ENCODE measurements at places on chromosomes 13 and 19.

DNA sequence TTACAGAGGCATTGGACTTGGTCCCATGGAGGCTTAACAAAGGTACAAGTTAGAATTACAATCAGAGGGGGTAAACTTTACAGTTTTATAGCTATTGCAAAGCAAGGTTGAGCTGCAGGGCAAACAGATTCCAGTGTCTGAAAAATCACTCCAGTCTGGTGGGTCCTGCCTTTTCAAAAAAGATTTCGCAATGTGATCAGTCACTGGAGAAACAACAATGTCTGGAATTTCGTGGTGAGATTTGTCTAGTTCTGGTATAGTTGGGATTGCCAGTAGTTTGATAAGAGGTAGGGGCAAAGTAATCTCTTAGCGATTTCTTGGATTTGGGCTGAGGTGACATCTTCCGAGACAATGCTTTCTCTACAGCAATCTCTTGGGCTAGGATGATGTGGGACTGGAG is 1198.2 kb upstream of the PCDH9 start:
- peak; percentile 1 for DNase-seq

- peak; percentile 92 for DNase-seq
Observed at GRCh38 chr19:6516018-6516658, 14.0 kb upstream of the TUBB4A start.

DNA sequence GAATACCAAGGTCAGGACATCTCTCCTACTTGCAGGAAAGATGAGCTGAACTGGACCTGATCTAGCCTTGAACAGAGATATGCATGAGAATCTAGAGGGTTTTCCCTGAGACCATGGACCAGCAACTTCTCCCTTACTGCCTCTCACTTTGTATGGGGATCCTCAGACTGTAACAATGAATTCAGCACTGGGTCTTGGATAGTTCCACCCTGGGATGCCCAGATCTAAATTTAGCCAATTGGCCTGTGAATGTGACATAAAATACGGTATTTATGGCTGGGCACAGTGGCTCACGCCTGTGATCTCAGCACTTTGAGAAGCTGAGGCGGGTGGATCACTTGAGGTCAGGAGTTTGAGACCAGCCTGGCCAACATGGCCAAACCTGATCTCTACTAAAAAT is 15.3 kb upstream of the LILRA2 start:
- no peak for DNase-seq

- no peak for DNase-seq
Observed at GRCh38 chr13:45882626-45883025, 31.1 kb upstream of the SIAH3 start.

- DNase-seq: no peak
Observed at GRCh38 chr13:35675651-35676050, 199.2 kb upstream of the MAB21L1 start.

- DNase-seq: no peak
Observed at GRCh38 chr19:33343859-33344572, 29.5 kb upstream of the CEBPG start.

DNA sequence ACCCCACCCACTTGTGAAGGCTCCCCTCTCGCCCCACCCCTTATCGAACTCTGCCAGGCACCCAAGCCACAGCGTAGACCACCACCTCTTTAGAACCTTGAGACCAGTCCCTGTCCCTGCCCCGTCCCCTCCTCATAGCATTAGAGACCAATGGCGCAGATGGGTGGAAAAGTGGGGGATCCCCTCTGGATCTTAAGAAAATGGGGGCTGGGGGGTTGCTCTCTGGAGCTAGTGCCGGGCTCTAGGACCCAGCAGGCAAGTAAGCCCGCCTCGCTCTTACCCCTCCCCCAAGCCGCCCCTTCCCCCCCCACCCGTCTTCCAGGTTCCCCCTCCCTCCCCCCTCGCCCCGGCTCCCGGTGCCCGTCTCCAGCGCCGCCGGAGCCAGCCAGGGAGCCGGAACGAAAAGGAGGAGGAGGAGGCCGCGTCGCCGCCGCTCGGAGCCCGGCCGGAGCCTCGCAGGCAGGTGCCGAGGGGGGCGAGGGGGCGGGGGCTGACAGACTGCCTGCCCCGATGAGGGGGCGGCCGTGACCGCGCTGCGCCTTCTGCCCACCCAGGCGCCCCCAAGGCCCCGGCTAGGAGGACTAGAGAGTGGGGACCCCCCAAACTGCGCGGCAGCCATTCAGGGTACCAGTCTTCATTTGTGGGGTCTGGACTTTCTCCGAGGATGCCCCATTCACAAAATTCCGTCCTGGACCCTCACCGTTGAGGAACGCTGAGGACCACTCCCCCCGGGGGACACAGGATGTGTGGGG is at the start of gene SPRED3:
SPRED3 (plus strand) TSS at position 349 of the 752 bp plus-strand sequence. CDS start 1,606 bp downstream, outside the sequence.
- no peak for DNase-seq

DNA sequence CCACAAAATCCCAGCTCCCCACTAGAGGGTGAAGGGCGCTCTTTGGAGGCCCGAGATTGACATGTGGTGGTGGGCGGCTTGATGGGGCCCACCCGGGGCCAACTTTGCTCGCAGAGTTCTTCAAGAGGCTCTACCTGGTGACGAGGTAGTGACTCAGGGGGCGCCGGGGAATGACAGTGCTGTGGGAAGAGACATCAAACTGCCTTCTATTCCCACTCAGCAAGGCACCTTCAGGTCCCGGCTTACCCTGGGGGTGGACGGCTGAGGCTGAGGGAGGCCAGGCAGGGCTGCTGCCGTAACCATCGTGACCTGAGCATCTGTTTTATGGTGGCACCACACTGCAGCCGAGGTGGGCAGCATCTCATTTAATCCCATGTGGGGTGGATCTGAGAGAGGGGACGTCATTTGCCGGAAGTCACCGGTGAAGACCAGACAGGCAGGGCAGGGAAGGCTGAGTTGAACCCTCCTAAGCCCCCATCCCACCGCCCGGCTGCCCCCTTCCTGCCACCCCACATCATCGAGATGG is 1.6 kb downstream of the LINGO3 start:
- no peak for DNase-seq

DNA sequence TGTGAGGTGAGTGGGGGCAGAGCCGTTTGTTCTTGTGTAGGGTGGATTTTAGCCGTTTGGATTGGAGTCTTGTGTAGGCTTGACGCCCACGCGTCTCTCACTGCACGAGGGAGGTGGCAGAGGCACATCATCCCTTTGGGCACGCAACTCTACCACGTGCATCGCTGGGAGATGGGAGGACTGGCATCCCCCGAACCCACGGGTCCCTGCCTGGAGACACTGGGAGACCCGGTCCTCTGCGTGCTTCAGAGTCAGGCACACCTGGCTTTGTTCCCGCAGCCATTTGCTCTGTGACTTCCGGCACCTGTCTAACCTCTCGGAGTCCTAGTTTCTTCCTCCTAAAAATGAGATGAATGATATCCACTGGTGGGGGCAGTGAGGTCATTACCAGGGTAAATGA is 6.4 kb downstream of the ARHGEF7 start:
- no peak for DNase-seq

DNA sequence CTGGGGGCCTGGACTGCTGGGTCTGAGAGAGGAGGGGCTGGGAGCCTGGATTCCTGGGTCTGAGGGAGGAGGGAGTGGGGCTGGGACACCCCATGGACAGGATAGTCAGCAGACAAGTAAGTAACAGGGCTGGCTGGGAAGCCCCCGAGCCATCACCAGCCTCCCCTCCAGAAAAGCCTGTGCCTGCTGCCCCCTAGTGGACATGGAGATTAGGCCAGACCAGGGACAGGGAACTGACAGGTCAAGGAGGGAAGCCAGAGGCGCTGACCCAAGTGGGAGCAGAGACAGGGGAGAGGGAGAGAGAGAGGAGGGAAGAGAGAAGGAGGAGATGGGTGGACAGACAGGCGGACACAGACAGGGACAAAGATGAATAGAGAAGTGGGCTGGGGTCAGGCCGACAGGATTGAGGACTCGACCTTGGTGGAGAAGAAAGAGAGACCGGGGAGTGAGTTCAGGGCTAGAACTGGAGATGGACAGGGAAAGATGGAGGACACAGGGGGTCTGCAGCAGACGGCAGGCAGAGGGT is 6.7 kb upstream of the ERFL start:
- no peak for DNase-seq

GRCh38 chr13:22173610-22174009 is 502.7 kb downstream of the FGF9 start:
- DNase-seq: peak; percentile 64

GRCh38 chr13:59424661-59425060 is 739.1 kb downstream of the DIAPH3 start:
- peak; percentile 15 for DNase-seq

DNA sequence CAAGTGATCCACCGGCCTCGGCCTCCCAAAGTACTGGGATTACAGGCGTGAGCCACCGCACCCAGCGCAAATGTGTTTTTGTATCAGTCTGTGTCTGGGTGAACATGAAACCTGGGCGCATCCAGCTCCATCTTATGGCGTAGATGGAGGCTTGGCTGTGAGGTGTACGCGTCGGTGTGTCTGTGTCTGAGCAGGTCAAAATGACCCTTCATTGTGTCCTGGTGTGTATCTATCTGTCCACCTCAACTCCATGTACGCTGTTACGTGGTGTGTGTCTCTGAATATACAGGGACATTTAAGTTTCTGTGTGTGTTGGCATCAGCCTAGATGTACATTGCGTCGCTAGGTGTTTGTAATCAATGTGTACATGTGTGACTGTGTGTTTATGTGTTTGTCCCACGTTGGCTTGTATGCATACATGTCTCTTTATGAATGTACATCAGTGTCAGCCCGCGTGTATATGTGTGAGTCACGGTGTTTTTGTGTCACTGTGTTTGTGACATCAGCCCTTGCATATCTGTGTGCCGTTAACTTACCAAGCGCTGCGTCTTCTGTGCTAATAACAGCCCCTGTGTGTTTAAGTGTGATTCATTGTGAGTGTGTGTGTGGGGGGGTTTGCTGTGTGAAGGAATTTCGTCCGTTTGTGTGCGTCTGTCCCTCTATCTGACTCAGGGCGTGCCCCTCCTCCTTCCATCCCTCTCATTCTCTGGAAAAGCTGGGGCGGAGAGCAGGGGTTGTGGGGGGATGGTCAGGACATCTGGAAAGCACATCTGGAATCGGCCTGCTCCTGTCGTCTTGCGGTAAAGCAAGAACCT is 6.4 kb downstream of the AXL start:
- DNase-seq: peak; percentile 97

- no peak for DNase-seq
Observed at GRCh38 chr13:40192858-40193257, 473.6 kb downstream of the FOXO1 start.

GRCh38 chr13:75700552-75700951 is 64.4 kb downstream of the LMO7 start:
- no peak for DNase-seq

DNA sequence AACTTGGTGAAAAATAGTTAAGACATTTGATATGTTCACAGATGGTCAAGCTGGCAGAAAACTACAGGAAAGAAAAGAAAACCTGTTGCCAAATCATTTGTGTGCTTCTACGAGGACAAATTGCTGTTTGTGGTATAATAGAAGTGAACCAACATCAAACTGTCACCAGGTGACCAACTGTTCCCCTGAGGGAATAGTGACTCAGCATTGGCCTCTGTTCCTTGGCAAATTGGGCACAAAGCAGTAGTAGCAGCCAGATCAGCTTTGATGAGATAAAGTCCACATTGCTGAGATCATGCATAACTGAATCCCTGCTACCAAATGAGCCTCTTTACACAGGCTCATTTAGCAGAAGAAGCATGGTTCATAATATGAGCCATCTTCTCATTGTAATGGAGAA is 103.5 kb downstream of the POSTN start:
- DNase-seq: peak; percentile 69

DNA sequence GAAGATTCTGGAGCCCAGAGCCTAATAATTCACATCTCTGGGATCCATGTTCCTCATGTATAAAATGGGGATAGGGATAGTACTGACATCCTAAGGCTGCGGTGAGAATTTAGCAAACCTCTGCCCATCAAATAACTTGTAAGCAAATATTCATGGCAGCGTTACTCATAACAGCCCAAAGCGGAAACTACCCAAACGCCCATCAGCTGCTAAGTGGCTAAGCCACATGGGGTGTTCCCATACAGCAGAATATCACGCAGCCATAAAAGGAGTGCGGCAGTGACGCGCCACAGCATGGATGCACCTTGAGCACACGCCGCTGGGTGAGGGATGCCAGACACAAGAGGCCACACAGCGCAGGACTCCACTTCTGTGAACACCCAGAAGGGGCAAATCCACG is 19.7 kb downstream of the VRK3 start:
- no peak for DNase-seq

- no peak for DNase-seq
Observed at GRCh38 chr13:39768962-39769361, 113.5 kb downstream of the COG6 start.

DNA sequence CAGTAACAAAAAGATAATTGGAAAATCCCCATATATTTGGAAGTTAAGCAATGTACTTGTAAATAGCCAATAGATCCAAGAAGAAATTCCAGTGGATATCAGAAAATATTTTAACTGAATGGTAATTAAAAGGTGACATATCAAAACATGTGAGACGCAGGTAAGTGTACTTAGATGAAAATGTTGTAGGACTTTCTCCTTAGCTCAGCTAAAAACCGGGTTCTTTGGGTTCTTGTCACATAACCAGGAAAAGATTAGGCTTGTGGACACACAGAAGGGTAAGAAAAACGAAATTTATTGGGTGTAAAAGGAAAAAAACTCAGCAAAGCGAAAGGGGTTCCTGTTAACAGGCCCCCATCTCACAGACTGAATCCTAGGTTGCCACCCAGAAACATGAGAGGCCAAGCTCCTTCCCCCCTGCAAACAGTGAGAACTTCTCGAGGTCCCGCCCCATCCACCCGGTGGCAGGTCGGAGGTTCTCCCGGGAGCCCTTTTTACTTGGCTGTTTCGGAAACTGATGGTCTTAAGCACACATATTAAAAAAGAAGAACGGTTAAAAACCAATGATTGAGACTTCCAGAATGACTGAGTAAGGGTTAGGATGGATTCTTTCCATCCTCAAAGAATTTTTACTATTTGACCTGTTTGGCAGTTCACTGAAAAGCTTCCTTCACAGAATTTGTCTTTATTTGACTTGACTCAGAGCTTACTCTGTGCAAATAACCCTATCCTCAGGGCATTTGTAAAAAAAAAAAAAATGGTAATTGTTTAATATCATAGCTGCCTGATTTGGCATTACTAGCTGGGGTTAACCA is 3.1 kb upstream of the CCDC70 start:
- DNase-seq: peak; percentile 83

DNA sequence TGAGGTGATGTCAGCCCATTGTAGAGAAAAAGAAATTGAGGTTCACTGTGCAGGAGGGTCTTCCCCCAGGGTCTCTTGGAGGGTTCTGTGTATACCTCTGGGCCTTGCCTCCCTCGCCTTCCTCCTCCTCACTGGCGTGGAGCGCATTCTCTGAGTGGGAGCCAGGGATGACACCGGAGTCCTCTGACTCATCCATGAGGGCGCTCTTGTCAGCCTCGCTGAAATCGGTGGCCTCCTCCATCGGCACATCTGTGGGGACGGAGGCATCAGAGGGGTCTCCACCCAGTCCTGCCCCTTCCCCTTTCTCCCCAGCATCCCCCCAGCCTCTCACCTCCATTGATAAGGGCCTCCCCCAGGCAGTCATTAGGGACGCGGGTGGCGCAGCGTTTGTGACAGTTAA is 16.2 kb downstream of the PRKD2 start:
- no peak for DNase-seq

DNA sequence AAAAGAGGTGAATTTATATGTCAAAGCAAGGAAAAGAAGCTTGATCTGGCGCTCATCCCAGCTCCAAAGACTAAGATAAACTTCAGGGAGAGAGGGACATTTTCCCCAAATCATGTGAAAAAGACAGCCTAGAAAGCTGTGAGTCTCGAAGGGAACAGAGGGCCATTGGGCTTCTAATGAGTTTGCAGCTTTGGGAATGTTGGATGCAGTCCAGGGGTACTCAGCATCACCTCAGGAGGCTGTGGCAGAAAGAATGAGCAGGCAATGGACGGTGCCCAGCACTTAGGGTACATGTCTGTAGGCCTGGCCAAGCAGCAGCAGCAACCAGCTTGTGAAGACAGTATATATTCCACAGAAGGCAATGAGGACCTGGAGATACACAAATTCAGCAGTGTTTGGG is 25.7 kb upstream of the WASF3 start:
- no peak for DNase-seq

Data from bronchial epithelial cell (primary cell).